ENCODE measurements at places on chromosomes 5 and 9.

GRCh38 chr9:121398374-121398773 lies 28.3 kb upstream of the STOM start:
- DNase-seq: no peak

- DNase-seq: no peak
Measured at GRCh38 chr5:145796318-145796717, 38.8 kb downstream of the PRELID2 start.

GRCh38 chr5:52859628-52860027 lies 71.9 kb downstream of the ITGA1 start:
- DNase-seq: no peak

DNA sequence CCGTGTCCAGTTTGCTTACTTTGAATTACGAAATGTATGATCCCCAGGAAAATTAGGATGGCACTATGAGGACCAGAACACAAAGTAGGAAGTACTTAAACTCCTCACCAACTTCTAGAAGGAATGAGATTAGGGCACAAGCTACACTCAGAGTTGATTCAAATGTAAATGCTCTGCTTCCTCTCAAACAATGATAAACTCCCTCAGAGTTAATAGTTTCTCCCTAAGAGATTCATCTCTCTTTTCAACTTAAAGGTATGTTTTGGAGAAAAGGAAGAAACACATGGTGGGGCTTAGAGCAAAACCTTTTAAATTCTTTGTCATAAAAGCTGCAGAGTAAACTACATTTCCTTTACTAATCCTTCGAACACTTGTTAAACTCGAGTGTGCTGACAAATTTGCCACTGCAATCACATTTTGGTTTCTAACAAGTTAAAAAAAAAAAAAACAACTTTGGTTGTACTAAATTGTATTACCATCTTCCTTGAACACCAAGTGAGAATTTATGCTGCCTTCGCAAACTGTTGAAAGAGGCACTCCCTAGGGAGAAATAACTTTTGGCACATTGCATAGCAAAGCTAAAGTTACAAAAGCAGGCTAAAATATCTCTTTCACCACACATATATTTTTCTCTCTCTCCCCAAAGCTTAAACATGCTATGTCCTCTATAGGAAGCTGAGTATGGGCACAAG lies 66.6 kb downstream of the DENND1A start:
- DNase-seq: no peak

- no peak for DNase-seq
Measured at GRCh38 chr5:56088967-56089829, 94.4 kb upstream of the IL6ST start.

- no peak for DNase-seq
Measured at GRCh38 chr9:124279531-124280175, 21.9 kb downstream of the NEK6 start.

DNA sequence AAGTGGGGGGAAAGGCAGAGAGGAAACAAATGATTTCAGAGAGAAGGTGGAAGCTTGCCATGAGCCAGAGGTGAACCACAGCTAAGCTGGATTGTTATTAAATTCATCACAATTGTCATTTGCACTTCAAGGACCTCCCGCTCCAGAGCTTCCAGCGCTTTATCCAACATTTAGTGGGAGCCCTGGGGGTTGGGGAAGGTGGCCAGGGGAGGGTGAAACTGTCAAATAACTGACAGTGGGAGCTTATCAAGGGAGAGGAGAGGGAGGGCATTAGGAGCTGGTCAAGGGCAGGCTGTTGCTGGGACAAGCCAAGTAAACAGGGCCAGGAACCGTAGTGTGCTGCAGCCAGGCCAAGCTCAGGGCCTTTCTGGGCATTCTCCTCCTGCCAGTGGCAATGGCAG lies 71.5 kb downstream of the SIL1 start:
- no peak for DNase-seq

DNA sequence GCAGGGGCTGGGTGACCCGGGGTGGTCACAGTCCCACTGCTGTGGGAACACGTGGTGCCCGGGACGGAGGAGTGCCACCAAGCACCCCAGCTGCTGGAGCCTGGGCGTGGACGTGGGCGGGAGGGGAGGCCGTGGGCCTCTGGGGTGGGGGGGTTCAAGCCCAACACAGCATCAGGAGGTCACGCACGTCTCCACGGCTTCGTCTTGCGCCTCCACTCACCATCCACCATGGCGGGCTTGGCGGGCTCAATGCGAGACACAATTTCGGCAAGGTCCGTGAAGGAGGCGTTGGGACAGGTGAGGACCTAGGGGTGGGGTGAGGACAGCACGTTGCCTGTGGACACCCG lies 2.2 kb upstream of the NSMF start:
- DNase-seq: no peak

DNA sequence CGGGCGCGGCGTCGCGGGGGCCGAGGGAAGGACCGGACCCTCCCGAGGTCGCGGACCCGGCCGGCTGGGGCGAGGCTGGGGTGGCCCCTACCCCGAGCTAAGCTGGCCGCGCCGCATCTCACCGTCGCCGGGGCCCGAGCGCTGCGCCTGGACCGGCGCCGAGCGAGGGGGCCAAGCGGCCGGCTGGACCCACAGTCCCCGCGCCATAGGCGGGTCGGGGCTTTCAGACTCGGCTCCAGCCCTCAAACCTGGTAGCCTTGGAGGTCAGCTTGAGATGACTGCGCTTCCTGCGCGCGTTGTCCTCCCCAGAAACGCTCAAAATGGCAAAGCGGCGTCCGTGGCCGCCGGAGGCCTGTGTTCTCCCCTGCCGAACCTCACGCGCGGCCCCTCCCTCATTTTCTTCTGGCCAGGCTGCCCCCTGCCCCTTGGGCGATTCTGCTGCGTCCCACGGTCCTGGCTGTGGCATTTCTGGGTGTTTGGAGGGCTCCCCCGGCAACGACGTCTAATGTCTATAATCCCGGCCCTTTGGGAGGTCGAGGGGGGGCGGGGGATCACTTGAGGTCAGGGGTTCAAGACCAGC lies 8.7 kb upstream of the GRIN1 start:
- DNase-seq: no peak

- DNase-seq: no peak
Measured at GRCh38 chr5:67259548-67260215, 63.1 kb upstream of the CD180 start.

DNA sequence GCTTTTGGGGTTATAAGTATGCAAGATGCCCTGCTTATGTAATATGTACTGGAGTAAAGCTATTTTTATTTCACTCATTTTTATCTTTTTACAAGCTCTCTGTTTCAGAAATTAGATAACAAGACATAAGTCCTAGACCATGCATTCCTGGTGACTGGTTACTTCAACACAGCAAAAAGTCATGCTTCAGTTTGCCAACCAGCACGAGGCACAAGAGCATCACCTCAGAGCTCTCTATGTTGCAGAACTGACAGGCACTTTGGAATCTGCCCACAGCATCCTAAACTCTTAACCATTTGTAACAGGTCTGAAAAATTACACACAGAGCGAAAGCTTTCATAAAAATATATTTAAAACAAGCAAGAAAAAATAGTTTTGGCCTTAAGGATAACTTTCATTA lies 112.8 kb downstream of the MARCHF11 start:
- DNase-seq: no peak

DNA sequence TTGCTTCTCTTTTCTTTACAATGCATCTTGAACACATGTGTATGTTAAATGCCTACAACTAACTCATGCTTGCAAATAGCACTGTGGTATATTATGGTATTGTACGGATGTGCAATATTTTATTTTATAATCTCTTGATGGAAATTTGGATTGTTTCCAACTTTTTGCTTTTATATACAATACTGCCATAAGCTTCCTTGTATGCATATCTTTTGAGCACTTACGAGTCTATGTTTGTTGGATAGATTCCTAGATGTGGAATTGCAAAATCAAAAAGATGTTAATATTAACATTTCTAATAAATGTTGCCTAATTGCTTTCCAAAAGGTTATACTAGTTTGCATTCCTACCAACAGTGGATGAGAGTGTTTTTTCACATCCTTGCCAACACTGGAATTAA lies 3.4 kb upstream of the GALNT12 start:
- DNase-seq: no peak

DNA sequence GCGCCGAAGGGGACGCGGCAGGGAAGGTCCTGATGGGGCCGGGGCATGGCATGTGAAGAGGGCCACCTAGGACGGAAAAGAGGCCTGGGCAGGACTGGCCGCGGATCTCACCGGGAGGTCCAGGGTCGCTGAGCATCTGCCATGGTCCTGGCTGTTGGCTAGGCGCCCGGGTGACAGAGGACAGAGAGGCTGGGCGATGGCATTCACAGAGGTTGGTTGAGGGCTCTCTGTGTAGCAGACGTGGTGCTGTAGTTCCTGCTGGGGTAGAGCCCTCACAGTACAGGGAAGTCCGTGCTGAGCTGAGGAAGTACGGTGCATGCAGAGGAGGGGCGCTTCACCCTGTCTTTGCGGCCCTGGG lies 427 bp downstream of the PCYOX1L start:
- DNase-seq: peak; percentile 42

DNA sequence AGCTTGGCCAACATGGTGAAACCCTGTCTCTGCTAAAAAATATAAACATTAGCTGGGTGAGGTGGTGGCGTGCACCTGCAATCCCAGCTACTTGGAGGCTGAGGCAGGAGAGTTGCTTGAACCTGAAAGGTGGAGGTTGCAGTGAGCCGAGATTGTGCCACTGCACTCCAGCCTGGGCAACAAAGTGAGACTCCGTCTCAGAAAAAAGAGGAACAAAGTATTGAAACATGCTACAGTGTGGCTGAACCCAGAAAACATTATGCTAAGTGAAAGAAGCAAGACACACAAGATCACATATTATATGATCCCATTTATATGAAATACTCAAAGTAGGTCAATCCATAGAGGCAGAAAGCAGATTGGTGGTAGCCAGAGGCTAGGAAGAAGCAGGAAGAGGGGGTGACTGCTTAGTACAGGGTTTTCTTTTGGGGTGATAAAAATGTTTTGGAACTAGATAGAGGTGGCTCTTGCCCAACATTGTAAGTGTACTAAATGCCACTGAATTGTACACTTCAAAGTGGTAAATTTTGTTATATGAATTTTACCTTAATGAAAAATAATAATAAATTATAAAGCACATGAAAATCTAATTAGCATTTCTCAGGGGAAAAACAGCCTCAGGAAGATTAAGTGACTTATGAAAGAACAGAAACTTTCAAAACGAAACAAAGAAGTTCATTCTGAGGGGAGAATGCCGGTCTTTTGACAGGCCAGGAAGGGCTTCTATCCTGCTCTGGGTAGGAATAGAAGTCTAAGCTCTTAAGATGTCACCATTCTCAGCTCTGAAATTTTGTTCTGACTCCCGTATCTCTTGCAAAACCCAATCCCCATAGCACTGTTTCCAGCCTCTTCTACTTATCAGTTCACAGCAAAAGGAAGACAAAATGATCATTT lies 161.1 kb upstream of the TBCA start:
- DNase-seq: no peak

GRCh38 chr9:105044518-105044917 lies 116.6 kb upstream of the ABCA1 start:
- DNase-seq: peak; percentile 93

- peak; percentile 33 for DNase-seq
Measured at GRCh38 chr5:59351076-59351794, 542.3 kb downstream of the PDE4D start.

- DNase-seq: no peak
Measured at GRCh38 chr9:129343424-129344375, 165.6 kb upstream of the IER5L start.

- no peak for DNase-seq
Measured at GRCh38 chr5:14447958-14448911, 133.4 kb upstream of the OTULINL start.

GRCh38 chr9:35096035-35096849 lies at the start of gene PIGO:
PIGO (minus strand) TSS chr9:35096591; CDS start chr9:35095565, 1,026 bp downstream.
- DNase-seq: peak; percentile 91

GRCh38 chr9:2439957-2440356 lies 181.6 kb upstream of the VLDLR start:
- DNase-seq: no peak

- DNase-seq: peak; percentile 84
Measured at GRCh38 chr5:122192497-122193496, 63.5 kb downstream of the ZNF474 start.

- no peak for DNase-seq
Measured at GRCh38 chr9:13023498-13023897, 248.7 kb downstream of the LURAP1L start.

- DNase-seq: no peak
Measured at GRCh38 chr9:96556701-96557461, 62.8 kb downstream of the CDC14B start.

DNA sequence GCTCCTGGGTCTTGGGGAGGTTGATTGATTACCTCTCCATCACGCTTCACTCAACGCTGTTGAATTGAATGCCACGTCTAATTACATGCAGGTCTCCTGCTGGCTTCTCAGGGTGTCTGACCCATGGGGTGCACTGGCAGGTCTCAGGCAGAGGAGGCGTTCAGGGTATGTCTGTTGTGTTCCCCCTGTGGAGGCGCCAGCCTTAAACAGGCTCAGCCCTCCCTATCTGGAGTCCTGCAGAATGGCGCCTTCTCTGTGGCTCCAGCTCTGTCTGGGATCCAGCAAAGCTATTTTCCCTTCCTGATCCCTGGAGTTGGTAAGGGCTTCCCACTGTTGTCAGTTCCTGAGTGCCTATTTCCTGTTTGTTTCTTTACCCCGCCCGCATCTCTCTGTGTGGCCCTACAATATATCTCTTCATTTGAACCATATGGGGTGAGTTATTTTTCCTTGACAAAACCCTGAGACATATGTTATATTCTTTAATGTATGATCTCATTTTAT lies 150.0 kb downstream of the NTRK2 start:
- no peak for DNase-seq

- no peak for DNase-seq
Measured at GRCh38 chr5:74094096-74094781, 468.2 kb downstream of the ARHGEF28 start.

DNA sequence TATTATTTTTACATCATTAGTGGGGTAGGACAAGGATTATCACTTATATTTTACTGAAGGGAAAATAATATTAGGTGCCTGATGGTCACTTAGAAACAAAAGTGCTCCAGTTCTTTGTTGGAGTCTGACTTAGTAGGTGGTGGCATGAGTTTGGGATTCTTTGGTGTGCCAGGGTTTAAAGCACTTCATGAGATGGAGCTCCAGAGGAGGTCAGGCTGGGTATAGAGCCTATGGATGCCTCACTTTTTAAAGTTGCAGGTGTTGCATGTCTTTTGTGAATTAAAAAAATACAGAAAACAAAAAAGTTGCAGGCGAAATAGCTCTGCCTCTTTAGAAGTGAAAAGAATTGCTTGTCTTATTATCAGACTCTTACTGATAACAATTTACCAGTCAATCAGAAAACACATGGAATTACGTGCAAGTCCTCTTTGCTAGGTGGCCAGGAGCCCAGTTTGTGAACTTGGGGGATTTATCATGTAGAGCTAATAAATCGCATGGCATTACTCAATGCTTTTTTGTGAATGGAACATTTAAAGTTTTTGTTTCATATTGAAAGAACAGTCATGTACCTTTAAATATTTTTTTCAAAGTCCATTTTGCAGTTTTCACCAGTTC lies 1.6 kb downstream of the ITK start:
- DNase-seq: no peak

DNA sequence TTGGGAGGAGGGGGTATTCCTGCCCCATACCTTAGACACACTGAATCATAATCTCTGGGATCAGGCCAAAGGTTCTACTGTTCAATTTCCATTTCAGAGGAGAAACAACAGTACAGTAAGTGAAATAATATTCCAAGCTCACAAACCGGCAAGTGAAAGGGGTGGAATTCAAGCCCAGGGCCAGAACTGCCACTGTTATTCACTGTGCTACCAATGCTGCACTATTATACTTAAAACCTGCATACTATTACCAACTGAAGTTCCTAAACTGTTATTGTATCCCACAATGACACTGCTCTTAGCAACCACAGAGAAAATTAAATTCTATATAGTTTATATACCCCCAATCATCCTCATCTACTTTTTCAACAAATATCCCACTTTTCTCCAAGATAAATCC lies 24.6 kb downstream of the SSBP2 start:
- no peak for DNase-seq

GRCh38 chr5:171149333-171149732 lies 159.7 kb upstream of the TLX3 start:
- DNase-seq: no peak

Measured in brain (organoid and tissue), 16 donors.